Retina (tissue), 1 donor: ENCODE measurements at places on chromosomes 11 and 22.

- peak; percentile 85 for DNase-seq
These were observed 533 bp downstream of the SERGEF start for GRCh38 chr11:18012122-18012905.

DNA sequence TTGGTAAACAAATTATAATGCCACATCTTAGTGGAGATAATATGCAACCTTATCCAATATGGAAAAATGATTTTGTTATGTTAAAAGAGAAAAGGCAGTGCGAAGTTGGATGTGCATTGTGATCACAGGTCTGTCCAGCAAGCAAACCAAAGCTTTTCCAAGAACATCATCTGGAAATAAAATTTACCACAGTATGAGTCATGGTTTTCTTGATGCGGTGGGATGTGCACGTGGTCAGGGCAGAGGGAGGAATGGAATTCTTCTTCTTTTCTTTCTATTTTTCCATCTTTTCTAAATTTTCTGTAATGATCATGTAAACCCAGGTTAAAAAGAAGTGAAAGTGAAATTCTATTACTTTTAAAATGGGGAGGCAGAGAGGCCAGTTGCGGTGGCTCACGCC is 169.8 kb downstream of the C11orf91 start:
- DNase-seq, result no peak

DNA sequence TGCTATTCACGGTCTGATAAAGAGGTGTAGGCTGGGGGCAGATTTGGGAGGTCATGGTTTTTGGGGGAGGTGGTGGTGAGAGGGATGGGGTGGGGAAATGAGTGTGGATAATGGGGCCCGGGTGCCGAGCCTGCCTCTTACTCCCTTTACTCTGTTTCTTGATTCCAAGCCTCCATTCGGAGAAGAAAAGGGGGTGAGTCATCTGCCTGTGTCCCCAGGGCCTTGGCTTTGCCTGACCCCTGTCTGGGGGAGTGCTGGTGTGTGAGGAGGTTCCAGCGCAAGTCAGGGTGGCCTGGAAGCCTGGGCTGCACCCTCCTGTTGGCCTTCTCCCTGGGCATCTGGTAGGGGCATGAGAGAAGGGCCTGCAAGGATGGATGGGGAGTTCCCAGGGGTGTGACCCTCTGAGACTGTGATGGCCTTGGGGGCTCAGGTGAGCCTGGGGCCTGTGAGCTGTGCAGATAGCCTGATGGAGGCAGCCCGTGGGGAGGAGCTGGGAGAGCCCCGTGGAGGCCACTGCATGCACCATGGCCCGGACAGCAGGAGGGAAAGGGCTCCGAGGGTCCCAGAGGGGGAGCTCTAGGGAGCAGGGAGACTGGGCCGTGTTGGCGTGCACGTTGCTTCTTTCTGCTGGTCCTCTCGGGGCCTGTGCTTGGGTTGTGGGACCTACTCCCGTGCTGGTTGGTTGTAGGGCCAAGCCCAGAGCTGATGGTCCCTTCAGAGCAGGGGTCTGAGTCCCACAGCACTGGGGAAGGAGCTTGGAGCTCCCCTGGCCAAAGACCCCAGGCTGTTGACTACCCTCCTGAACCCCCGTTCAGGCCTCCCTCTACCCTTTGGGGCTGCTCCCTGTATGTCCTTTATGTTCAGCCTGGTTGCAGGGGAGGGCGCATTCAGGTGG is 26.3 kb upstream of the ACR start:
- DNase-seq, result no peak

DNA sequence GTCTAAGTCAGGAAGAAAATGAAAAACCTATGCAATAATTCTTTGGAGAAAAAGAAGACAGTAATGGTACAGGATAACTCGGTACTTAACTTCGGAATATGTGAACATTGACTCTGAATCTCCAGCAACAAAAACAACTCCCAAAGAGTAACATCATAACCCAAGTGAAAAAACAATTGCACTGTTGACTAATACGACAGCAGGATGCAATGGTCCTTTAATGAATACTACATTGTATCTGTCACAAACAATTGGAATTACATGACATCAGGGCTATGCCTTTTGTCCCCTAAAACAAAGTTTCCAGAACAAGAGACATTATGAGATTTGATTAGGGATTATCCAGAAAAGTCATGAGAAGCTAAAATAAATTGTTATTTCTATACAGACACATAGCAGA is 1065.9 kb downstream of the LRRC4C start:
- DNase-seq, result no peak

GRCh38 chr11:134049303-134049702 is 19.6 kb upstream of the JAM3 start:
- peak; percentile 36 for DNase-seq

GRCh38 chr11:15616130-15617105 is 501.7 kb downstream of the INSC start:
- peak; percentile 16 for DNase-seq

DNA sequence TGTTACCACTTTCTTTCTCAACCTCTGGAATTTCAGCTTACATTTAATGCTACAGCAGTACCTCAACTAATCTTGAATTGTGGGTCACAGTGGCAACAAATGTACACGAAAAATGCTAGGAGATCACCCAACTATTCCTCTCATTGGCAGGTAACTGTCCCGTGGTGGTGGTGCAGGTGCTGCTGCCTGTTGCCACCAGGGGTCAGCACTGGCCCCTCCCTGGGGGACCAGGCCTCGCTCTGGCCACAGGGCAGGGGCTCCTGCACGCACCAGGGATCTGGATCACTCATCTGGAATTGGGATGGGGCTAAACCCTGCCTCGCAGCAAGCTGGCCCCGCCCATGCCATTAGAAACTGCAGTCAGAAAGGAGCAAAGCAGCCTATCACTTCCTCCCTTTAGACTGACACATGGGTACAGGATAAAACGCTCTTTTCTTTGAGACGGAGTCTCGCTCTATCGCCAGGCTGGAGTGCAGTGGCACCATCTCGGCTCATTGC is 6.9 kb upstream of the POLDIP3 start:
- peak; percentile 67 for DNase-seq

- no peak for DNase-seq
These were observed 34.3 kb upstream of the CD44 start for GRCh38 chr11:35104655-35105054.

- DNase-seq, result no peak
These were observed 126.0 kb upstream of the TTC12 start for GRCh38 chr11:113188371-113188834.

- DNase-seq, result no peak
These were observed 1.4 kb downstream of the SLC35C1 start for GRCh38 chr11:45806072-45806933.

- DNase-seq, result no peak
These were observed 61.0 kb downstream of the FAM168A start for GRCh38 chr11:73536961-73537360.

DNA sequence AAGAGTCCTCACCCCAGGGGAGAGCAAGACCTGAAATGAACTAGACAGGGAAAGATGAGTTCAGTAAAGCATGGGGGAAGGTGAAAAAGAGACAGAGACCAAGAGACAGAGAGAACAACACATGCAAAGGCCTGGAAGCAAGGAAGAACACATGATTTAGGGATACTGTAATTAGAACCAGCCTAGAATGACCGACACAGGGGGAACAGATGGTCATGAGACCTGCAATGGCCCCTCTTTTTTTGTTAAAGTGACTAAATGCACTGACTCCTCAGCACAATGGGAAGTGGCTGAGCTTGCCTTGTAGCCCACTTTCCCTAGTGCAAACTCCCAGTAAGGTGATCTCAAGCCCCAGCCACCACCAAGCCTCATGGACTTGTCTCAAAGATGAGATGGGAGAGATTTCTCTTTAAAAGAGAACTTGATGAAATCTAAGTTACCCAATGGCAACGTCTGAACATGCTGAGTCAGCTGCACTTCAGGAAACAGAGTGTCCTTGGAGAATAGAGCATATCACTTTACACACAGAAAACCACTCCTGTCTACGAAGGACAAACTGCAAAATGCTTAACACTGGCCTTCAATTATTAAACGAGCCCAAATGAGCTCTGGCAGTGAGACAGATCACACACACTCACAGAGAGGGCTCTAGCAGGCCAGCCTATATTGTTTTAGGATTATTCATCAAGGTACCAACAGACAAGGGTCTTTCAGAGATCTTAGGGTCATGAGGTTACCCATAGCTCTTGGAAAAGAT is 91.0 kb downstream of the SERGEF start:
- peak; percentile 30 for DNase-seq

DNA sequence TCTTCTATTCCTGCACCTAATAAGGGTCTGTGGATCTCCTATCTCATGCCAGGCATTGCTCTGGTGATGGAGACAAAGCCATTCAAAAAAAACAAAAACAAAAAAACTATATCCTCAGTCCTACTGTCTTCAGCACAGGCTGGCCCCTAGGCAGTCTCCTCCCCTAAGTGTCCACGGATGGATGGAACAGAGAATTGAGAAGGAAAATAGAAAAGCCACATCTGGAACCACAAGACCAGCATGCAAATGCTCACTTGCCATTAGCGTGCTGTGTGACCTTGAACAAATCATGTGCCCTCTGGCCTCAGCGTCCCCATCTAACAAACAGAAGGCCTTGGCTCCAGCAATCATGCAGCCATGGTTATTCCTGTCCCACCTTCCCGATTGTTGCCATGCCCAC is 32.7 kb upstream of the CD82 start:
- DNase-seq, result no peak

GRCh38 chr22:21940521-21940920 is 12.1 kb downstream of the PPM1F start:
- no peak for DNase-seq

GRCh38 chr22:44846726-44847275 is 94.4 kb downstream of the ARHGAP8 start:
- no peak for DNase-seq

DNA sequence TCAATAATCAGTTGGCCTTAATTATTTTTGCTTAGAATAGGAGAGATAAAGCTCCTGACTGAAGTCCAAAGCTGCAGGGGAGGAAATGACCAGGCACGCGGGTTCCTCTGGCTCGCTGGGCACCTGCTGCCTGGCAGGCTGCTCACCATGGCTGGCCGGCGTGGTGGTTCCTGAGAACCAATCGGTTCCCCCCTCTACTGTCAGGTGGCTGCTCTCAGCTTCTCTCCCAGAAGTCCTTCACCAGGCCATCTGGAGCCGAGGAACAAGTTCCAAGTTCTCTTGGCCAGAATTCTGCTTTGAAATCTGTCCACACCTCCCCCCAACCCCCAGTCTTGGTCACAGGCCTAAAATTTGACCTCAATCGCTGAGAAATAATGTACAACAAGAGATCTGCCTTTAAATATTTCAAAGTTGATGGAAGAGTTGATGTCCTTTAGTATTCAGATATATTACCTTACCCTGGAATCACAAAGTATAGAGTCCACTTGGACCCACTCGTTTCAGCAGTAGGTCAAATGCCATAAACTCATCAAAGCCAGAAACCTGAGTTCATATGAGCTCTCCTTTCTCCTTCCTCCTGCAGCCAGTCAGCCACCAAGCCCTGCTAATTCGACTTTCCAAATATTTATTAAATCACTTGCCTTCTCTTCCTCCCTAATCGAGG is 25.2 kb downstream of the EXPH5 start:
- DNase-seq, result no peak

GRCh38 chr11:108859510-108859909 is 194.6 kb downstream of the DDX10 start:
- no peak for DNase-seq

DNA sequence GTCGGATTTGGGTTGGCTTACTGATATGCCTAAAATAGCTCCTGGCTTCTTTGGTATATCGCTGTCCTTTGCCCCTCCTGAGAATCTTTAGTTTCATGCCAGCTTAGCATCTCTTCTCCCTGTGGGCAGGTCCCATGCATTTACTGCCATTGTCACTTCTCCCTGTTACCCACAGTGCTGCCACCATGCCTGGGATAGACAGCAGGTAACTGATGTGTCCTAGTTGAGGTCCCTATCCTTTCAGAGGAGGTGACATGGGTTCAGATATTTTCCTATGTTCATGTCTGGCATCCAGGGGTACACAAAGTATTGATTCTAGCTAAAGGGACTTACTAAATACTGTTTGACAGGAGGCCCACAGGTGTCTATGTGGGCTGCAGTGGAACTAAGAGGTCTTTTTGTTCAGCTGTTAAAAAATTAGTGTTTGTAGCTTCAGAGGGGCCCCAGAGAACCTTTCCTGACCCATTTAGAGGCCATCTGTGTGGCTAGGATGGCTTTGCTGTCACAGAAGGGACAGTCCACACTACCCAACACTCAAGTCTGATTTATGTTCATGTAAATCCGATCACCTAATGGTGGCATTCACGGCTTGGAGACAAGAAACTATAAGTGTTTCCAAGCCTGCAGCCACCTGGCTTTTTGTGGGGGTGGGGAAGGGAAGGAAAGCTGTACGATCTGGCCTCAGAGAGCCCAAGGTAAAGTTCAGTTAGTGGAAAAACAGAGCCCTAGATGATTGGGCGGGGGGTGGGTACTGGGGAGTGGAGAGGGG is 8.5 kb downstream of the TIMP3 start:
- no peak for DNase-seq

DNA sequence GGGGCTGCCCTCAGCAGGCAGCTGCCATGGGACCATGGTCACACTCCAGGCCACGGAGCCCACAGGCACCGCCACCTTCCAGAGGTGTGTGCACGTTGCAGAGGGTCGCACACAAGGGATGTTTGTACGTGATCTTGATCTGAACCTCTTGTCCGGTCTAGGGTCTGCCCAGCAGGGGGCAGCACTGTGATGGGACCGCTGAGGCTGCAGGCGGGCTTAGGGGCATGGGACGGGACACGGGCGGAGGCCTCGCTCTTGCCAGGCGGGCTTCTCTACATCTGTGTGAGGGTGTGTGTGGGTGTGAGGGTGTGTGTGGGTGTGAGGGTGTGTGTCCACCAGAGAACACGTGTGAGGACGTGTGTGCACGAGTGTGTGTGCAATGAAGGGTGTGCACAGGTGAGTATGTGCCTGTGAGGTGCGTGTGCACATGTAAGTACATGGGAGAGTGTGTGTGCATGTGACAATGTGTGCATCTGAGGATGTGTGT is 52.4 kb downstream of the CACNA1I start:
- peak; percentile 65 for DNase-seq

DNA sequence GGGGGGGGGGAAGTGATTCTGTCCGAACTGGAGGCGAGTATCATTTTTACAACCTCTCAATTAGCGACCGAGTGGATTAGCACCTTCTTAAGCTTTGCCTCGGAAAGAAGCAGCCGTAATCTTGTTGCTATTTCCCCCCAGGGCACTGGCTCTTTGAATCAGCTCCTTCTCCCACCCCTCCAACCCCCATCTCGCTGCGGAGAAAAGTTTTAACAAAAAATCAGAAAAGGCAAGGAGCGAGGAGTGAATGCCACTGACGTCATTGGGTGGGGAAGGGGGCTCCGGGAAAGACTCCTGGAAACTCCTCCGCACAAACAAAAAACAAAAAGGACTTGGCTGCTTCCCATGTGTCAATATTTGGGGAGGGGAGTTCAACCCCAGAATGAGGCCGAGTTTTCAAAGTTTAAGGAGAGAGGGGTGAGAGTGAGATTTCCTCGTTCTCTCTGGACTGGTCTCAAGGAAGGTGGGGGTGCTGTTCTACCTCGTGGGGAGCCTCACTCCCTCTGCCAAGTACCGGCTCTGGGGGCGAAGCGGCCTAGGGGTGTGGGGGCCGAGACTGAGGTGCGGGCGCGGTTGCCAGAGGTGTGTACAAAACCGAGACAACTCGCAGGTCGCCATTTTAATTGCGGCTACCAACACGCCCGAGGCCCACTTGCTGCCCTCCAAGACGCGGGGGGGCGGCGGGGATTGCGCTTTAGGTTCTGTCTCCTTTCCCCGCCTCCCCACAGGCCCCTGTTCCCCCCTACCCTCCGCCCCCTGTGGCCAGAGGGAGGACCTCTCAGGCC is 2.5 kb upstream of the PAX6 start:
- peak; percentile 82 for DNase-seq
